ENCODE measurements at places on chromosomes 3 and 15.

DNA sequence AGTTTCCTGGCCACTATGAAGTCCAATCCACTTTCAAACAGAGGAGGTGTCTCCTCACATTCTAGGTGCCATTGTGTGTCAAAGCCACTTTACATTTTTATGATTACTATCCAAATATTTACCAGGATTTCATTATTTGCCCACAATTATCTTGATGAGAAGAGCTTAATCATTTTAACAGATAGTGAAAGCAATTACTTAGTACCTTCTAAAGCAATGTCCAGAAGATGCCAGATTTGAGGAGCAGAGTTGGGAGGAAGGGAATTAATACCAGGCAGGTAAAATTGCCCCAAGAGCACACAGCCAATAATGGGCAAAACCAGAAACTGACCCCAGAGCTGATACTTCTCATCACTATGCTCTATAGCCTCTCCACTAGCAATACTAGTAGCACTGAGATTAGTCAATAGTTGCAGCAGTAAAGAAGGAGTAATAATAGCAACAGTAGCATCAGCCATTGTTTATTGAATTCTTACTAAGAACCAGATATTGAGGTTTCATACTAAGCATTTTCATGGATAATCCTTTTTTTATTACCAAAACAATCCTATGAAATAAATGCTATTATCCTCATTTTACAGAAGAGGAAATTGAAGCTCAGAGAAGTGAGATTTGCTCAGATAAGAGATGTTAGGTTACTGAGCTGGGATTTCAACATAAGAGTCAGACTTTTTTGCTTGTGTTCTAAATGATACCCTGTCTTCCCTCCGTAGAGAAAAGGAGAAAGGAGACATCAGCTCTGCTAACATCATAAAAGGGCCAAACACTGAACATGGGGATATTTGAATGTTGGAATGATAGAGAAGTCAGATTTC is 509.3 kb upstream of the CFAP20DC start:
- DNase-seq = no peak

- DNase-seq = peak; percentile 87
Measured at GRCh38 chr3:107117922-107118536, 259.2 kb upstream of the CCDC54 start.

- no peak for DNase-seq
Measured at GRCh38 chr3:61464518-61465140, 96.7 kb upstream of the PTPRG start.

- DNase-seq = peak; percentile 42
Measured at GRCh38 chr3:63877737-63878393, 14.2 kb downstream of the ATXN7 start.

GRCh38 chr3:15521573-15521965 is at the start of gene COLQ:
TSS of gene COLQ (minus strand) at chr3:15521706. CDS start at chr3:15521625, 81 bp downstream.
- DNase-seq = no peak

DNA sequence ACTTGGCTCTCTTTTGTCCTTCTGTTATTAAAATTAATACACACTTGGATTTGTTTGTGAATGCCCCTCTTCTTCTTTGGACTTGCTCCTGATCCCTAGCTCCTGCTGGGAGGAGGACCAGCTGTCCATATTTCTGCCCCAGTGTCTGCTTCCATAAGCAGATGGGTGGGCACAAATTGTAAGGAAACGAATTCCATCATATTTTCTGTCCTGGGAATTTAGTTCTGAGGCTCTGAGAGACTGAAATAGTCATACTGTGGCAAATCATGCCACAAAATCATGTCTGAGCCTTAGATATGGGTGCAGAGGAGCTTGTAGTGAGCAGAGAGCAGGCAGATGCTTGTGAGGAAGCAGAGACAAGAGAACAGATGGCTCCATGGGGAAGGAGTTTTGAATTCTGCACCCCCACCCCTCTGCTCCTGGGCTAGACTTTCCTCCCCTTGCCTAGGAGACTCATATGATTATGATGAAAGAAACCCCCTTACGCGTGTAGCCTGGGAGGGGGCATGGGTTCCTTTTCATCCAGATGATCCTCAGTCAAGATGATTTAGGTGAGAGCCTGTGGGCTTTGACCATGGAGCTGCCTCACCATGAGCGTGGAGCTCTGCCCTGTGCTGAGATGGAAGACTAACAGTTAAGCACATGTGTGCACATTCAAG is 50.6 kb downstream of the SV2B start:
- no peak for DNase-seq

DNA sequence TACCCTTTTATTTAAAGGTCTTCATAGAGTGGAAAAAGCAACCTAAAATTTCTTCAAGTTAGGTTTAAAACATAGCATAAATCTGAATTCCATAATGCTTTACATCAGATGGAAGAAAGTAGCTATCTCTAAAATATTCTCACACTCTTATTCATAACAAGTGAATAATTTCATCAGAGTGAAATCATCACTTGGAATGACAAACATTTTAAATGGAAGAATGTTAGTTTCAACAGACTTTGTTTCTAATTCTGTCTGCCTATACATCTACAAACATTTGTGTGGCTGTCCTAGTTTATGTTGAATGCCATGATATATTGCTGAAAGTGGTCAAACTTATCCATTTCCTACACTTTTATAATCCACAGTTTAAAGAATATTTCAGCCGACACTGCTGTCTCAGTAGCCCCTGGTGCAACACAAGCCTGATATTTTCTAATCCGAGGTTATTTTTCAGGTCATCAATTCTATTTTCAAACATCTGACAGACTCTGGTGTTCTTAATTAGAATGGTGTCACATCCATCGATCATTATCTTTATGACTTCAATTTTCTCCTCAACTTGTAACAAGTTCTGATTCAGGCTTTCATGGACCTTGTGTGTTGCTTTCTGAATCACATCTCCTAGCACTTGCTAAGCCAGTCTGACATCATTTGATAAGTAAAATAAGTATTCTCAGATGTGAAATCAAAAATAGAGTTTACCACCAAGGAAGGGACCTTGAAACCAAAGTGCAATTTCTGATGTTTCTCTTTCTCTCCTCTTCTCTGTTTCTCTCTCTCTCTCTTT is 17.1 kb upstream of the CNTN3 start:
- DNase-seq = no peak

DNA sequence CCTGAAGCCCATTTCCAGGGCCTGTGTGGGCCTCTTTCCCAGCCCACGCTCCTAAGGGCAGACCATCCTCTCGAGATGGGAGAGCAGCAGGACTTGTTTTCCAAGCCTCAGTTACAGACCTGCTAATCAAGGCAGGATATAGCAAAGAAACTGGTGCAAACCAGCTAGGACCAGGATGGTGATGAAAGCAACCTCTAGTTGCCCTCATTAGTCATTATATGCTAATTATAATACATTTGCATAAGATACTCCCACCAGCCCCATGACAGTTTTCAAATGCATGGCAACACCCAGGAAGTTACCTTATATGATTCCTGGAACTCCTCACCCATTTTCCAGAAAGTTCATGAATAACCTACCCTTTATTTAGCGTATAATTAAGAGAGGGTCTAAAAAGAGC is 34.4 kb upstream of the TRH start:
- no peak for DNase-seq

DNA sequence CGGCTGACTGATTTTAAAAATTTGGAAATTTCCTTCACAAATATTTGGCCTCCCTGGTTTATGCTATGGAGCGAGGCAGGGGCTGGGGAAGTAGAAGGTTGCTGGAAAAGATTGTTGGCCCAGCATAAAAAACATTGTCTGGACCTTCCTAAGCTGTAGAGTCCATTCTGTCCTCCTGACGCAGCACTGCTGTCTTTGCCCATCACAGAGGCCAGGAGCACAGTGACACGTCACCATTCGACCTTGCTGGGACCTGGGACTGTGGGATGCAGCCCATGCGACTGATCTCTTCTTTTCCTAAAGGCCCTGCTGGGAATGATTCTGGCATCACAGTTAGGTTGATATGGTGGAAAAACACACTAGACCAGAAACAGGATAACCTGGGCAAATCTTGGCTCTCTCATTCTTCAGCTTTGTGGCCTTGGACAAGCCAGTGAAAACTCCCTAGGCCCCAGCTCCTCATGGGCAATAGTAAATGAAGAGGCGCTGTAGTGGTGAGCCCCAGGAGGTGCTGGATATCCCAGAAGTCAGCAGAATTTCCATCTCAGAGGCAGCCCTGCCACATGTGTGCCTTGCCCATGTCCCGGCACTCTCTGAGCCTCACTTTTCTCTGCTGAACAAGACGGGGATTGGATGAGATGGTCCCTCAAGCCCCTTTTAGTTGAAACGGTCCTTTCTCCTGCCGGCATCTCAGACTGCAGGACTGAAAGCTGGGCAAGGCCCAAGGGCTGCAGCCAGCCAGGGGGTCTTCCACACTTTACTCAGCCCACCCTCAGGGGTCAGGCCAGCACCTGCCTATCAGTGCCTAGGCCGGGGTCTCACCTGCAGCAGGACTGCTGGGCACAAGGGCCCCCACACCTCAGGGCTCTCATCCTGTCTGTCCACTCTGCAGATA is 69.6 kb downstream of the SENP2 start:
- DNase-seq = no peak

DNA sequence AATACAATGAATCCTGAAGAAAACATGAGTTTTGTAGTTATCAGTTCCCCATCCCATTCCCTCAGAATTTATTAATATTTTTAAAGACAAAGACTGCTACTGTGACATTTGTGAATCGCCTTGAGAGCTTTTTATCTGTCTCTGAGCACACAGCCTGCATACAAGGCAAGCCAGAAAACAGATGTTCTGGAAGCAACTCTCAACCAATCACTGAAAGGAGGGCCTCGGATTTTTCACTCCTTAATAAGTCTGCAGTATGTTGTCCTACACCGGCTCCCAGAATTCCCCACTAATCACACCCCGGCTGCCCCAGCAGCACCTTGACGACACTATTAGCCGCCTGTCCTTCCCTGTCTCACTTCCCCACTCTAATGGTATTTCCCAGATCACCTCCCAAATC is 138.5 kb downstream of the ZNF621 start:
- DNase-seq = no peak

DNA sequence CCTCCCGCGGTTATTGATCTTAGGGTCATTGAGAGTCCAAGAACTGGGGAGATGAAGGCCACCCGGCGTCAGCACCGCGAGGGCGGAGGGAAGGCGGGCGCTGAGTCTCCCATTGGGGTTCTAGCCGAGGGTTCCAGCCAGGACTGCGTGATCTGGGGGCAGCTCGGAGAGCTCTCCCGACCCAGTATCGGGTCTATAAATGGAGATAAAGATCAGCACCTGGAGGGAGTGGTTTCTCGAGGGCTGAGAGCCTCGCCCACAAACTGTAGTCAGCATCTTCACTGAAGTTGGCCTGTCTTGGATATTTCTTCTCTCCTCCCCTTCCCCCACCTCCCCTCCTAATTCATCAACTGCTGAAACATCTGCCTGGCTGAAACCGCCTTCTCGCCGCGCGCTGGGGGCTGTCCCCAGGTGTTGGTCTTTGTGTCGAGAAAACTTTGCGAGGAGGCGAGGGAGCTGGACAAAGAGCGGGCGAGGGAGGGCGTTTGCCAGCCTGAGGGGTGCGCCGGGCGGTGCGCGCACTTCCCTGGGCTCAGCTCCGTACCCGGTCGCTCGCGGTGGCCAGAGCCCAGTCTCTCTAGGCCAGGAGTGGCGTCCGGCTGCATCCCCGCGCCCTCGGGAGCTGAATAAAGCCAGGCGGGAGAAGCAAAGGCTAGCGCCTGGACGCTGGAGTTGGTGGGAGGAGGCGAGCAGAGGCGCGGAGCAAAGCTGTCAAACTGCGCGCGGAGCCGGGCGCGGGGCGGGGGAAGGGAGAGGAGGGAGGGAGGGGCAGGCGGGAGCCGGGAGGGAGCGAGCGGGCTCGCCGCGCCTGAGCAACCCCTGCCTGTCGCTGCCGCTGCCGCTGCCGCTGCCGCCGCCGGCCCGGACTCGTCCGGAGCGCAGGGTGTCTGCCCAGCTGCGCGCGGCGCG is at the start of gene ST8SIA2:
ST8SIA2 (plus strand) TSS at position 811 of the 909 bp plus-strand sequence. CDS start 184 bp downstream, outside the sequence.
- peak; percentile 54 for DNase-seq

DNA sequence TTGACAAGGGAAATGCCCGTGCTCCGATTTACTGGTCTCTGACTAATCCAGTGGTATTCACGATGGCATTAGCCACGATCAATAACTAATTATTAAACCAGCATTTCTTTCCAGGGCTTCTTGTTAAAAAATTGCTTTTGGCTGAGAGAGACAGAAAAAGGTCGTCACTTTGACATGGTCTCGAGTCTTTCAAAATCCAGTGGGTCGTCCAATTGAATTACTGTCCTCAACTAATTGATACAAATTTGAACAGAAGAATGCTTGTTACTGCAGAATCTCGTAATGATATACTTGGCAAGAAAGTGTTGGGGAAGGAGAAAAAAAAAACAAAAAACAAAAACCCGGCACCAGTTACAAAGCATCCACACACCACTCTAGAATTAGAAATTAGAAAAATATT is 318.4 kb downstream of the NR2F2 start:
- DNase-seq = no peak

DNA sequence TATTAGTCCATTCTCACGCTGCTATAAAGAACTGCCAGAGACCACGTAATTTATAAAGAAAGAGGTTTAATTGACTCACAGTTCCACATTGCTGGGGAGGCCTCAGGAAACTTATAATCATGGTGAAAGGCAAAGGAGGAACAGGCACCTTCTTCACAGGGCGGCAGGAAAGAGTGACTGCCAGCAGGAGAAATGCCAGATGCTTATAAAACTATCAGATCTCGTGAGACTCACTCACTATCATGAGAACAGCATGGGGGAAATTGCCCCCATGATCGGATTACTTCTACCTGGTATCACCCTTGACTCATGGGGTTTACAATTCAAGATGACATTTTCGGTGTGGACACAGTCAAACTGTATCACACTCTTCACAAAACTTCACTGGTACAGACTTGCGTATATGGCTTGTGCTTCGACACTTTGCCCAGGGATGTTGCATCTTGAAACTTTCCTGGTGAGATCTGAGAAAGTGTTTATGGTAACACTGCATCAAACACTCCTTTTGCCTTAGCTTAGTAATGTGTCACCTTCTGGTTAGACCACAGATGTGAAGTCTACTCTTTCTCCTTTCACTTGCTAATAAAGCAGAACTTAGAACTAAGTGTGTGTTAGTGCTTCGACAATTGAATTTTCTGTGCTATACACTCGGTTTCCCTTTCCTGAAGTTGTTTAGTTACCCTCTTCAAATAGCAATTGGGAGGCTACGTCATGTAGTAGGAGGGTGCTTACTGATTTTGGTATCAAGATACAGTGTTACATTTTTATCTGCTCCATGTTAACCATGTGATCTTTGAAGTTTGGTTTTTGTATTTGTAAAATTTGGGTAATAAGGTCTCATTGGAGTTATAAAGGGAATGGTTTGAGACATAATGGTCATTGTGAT is 185.7 kb downstream of the LPP start:
- DNase-seq = no peak

DNA sequence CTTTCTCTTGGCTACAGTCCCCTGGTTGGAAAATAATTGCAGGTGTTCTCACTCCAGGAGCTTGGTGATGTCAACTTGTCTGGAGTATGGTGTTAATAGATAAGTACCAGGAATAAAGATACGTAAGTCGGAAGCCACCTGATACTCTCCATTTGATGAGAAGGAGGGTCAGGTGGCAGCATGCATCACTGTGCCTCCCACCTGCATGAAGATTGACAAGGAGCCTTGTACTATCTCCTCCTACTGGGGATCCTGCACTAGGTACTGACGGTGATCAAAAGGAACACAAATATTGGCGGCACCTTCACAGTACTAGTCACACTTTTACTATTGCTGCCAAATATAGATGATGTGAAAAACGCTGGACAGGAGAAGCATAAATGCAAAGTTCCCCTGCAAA is 32.6 kb upstream of the GABRB3 start:
- no peak for DNase-seq

GRCh38 chr3:54899273-54899672 is 28.6 kb downstream of the LRTM1 start:
- DNase-seq = no peak

GRCh38 chr3:14154895-14155440 is 23.4 kb downstream of the XPC start:
- DNase-seq = no peak
